Adrenal gland (tissue), 19 donors: ENCODE measurements at places on chromosomes 5 and 9.
A peak's percentile ranks its signal among the peaks of the same experiment; 100 is the strongest.

- no peak for DNase-seq
Measured at GRCh38 chr9:109286571-109286977, 34.3 kb downstream of the EPB41L4B start.

- DNase-seq: no peak
Measured at GRCh38 chr5:169112016-169112415, 188.9 kb downstream of the SLIT3 start.

DNA sequence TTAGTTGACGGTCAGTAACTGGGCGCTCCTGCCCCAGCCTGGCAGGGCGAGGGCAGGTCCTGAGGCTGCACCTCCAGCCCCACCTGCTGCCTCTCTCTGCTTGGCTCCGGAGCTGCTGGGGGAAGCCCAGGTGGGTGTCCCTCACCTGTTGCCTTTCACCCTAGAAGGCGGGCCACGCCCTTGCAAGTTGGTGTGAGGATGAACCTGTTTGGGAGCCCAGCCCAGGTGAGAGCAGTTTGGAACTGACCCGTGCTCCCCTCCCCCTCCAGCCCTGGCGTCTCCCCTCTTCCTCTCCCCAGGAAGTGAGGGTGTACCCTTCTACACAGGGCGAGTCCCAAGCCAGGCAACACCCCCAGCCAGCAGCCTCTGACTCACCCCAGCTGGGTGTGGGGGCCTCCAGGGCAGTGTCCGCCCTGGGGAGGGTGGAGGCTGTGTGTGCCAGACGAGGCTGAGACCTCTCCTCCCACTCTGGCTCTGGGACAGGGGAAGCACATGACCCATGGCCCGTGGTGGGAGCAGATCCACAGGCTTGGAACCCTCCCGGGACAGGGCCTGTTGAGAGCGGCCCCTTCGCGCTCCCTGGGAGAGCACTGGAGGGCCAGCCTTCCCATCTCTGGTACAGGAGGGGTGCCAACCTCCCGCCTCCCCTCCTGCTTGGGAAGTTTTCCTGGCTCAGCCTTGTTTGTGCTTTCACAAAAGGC lies 10.4 kb downstream of the LRRC8A start:
- peak; percentile 86 for DNase-seq

DNA sequence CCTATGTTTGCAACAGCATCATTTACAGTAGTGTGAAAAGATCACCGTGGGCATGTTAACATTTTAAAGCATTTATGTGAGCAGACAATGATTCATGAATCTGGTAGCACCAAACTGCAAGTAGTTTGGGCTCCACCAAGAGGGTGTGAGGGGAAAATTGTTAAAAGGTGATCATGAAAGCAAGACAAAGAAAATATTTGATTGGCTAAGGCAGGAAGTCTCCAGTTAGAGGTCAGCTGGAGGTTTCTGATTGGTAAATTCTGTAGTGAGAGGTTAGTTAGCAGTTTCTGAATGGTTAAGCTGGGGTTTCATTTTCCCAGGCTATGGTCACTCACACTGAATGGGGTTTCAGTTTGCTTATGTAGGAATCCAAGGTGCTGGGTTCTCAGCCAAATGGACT lies 13.5 kb upstream of the DRD1 start:
- DNase-seq: no peak

DNA sequence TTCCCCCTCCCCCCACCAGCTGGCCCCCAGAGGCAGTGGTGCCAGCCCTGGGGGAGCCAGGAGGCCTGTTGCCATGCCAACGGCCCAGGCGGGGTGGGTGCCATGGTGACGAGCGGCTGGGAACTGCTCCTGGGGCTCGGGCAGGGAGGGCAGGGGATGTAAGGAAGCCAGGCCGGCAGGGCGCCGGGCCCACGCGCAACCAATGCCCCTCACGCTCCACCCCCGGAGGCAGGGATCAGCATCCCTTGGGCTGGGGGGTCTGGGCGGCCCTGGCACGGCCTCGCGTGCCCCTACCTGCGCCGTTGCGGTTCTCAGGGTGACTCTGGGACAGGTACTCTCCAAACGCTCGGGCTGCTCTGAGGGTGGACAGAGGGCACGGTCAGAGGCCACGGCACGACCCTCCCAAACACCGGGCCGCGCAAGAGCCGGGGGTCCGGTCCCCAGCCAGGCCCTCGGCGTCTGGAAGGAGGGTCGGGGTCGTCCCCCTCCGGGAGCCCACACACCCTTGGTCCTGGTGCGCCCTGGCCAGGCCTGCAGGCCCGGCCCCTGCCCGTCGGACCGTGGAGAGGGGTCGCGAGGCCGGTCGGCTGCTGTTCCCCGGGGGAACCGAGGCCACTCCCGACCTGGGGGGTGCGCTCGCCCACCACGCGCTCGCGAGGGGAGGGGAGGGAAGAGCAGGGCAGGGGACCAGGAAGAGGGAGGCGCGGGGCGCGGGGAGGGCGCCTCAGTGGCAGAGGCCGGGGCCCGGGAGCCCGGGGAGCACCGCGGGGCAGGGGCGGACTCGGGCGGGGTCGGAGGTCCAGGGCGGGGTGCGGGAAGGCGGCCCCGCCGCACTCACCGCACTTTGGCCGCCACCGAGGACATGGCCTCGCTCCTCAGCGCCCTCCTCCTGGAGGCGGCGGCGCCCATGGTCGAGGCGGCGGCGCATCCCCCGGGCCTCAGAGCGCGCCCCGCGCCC lies 661 bp downstream of the NSMF start:
- peak; percentile 85 for DNase-seq

DNA sequence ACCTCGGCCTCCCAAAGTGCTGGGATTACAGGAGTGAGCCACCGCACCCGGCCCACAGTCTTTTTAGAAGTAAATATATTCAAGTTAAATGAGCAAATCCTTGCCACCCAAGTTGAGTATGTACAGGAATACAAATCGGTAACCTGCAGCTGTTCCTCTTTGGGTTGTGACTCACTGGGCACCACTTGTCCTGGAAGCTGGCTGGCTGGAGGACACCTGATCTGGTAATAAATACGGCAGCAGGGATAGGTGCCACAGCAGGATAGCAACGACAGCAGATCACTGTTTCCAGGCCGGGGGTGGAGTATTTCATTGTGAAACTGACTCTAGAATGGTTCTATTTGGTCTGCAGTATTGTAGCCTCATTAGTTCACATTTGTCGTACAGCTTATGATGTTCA lies 35.7 kb upstream of the SLC36A2 start:
- DNase-seq: no peak

GRCh38 chr5:16600397-16600796 lies 16.4 kb downstream of the RETREG1 start:
- peak; percentile 39 for DNase-seq

- DNase-seq: no peak
Measured at GRCh38 chr5:146069780-146070099, 35.6 kb downstream of the PLAC8L1 start.

- no peak for DNase-seq
Measured at GRCh38 chr5:37724395-37725125, 115.3 kb downstream of the GDNF start.
